ENCODE measurements at places on chromosomes 3 and 15.

DNA sequence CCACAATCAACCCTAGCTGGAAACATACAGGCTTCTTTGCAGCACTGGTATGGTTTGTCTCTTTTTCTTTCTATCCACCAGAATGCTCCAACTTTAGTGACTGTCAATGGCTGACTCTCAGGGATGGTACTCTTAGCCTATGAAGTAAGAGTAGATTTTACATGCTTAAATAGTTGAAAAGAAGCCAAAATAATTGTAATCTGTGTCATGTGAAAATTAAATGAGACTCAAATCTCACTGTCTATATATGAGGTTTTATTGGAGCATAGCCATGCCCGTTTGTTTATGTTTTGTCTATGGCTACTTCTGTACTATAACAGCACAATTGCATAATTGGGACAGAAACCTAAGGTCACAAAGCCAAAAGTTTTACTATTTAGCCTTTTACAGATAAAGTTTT lies 29.1 kb upstream of the PDZRN3 start:
- no peak for DNase-seq

GRCh38 chr3:193253986-193254660 lies 13.1 kb downstream of the PLAAT1 start:
- no peak for DNase-seq

DNA sequence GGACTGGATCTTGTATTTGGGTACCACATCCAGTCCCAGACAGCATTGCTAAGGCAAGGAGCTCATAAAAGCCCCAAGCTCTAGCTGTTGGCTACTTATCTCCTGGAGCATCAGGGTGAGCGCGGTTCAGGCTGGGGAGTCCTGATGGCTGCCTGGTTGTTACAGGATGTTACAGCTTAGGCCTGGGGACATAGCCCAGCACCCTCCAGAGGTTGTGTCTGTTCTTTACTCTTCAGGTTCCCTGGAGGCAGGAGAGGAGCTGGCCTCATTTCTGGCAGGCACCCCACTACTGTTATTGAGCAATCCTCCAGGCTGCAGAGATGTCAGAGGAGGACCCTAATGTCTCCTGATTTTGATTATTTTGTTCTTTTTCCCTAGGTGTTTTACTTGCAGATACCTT lies 26.6 kb downstream of the APBA2 start:
- DNase-seq, result no peak

GRCh38 chr3:37145611-37146010 lies 28.8 kb downstream of the LRRFIP2 start:
- DNase-seq, result no peak

- DNase-seq, result no peak
Observed at GRCh38 chr3:136428167-136428566, 178.0 kb downstream of the PCCB start.

DNA sequence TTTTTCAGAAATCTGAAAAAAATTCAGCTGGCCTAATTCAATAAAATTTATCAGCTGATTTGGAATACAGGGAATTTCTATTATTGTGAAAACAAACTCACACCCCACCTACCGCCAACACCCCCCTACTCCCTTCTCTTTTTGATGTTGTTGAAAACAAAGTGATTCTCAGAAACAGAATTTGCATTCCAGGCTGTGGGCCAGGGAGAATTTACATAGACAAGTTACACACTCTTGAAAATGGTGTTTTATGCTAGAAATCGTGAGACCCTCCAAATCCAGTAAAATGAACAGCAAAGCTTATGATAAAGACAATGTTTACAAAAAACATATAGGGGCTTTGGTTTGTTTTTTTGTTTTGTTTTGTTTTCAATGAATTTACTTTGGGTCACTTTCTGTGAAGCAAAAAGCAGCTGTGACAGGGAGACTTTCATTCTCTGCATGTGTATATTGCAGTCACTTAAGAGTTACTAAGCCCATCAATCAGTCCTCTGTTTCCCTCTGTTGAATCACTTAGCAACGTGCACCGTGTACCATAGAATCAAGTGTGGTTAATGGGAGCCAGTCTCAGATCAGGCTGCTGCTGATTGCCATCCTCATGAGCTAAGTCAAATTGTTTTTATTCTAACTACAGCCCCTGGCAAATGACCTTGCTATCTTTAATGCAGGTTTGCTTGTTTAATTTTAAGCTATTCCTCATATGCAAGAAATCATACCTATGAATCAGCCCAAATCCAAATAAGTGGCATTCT lies 159.8 kb downstream of the ALCAM start:
- no peak for DNase-seq

DNA sequence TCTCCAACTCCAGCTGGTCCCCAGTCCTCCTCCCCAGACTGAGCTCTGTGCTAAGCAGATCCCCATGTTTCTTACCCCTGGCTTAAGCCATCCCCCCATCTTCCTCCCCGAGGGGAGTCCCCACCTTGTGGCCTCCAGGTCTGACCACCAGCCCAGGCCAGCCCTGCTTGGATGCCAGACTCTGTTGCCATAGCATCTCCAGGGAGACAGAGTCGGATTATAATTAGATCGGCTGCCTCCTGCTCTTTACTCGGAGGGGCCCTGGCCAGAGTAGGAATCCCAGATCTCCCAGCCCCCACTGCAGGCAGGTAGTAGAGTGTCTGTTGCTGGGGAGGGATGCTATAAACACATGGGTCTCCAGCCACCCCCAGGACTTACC lies 2.4 kb downstream of the KLHDC8B start:
- DNase-seq, result no peak

DNA sequence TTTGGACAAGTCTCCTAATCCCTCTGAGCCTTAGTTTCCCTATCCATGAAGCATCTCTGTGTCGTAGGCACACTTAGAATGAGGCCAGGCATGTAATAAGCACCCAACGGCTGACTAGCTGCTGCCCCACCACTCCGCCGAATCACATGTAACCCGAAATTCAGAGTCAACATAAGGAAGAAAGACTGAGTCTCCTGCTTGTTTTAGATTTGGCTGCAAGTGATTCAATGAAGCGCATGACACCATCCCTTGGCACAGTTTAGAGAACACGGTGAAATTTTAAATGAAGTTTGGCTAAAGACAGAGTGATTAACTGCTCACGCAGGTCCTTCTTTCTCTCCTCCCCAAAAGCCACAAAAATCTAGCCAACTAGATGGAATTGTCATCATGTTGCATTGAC lies 279.2 kb downstream of the TLE3 start:
- no peak for DNase-seq

- DNase-seq, result no peak
Observed at GRCh38 chr3:111784001-111784400, 75.1 kb upstream of the PHLDB2 start.

DNA sequence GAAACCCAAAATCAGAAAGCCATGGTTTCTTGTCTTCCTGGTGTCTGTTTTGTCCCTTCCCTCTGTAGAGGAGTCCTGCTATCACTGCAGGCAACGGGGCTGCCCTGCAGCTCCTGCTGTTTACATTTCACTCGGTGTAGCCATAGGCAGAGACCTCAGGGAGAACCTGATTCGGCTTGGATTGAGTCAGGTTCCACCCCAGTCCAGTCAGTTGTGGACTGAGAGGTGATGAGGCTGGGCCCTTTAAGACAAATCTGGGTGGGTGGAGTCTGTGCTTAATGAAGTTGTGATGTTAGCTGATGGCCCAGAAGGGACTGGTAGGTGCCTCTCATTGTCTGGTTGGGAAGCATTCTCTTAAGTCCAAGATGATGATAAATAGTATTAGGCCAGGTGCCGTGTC lies 35.7 kb downstream of the FLNB start:
- no peak for DNase-seq

GRCh38 chr3:12904951-12905315 lies 63.6 kb upstream of the RPL32 start:
- DNase-seq, result no peak

DNA sequence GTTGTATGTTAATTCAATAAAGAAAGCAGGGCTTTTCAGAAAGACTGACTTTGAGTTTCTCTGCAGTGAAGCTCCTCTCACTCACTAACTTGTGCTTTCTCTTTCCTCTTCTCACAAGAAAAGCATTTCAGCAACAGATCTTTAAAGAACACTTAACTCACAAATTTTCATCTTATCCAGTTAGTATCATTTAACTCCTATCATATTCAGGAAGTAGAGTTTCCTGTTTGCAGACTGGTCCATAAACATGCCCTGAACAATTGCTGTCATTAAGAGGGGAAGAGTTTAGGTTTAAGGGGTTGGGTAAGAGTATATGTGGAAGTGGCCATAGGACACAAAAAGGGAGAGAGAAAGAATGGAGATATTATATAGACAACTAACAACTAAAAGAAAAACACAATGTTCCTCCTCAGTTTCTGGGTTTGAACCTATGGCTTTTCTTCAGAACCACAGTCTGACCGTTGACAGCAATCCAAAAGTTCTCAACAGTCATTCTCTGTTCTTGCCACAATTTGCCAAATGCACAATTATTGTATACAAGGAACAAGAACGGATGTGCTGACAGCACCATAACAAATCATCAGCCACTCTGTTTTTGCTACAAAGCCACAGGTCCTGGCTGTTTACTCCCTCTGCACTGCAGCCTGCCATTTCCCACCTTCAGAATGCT lies 63.9 kb downstream of the CHAC1 start:
- no peak for DNase-seq

GRCh38 chr3:108215871-108216270 lies 6.4 kb downstream of the IFT57 start:
- no peak for DNase-seq

DNA sequence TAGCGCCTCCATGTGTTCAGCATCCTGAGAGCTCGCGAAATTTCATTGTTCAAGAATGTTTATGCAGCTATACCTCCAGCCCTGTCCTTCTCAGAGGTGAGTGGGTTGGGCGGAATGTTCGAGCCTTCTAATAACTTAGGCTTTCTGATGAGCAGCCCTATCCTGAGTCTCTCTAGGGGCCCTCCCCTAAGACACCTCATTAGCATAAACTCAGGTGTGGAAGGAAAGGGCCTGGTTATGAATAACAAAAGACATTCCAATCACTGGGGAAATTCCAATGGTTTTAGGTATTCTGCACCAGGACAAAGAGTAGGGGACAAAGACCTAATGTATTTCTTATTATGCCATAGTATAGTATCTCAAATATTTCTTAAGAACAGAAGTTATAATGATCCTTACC lies 138.1 kb upstream of the PDZRN3 start:
- no peak for DNase-seq

DNA sequence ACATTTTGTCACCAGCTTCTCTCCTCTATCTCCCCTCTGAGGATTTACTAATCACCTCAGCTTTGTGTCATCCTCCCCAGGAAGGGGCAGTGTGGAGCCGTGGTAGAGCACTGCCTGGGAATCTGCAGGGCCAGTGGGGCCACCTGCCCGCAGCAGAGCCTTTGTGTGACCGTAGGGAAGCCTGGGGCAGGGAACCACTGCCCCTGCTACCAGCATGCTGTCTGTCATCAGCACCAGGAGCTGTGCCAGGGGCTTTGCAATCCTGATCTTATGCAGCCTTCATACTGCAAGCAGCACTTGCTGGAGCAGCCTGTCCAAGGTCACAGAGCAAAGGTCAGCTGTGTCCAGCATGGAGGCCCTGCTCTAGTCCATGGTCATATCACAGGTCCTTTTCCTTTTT lies 170.2 kb upstream of the IL12A start:
- no peak for DNase-seq

GRCh38 chr3:69683082-69683806 lies 56.0 kb upstream of the MITF start:
- DNase-seq, result no peak

DNA sequence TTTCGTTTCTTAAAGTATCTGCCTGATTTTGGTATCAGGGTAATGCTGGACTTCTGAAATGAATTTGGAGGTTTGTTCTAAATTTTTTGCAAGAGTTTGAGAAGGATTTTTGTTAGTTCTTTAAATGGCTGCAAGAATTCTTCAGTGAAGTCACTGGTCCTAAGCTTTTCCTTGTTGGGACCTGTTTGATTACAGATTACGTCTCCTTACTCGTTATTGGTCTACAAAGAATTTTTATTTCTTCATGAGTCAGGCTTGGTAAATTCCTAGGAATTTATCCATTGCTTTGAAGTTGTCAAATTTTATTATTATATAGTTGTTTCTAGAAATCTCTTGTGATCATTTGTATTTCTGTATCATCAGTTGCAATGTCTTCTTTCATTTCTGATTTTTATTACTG lies 196.0 kb downstream of the DPH6 start:
- DNase-seq, result no peak

- DNase-seq, result no peak
Observed at GRCh38 chr15:79172801-79173460, 82.4 kb upstream of the RASGRF1 start.

GRCh38 chr15:25800761-25801515 lies 62.2 kb downstream of the ATP10A start:
- no peak for DNase-seq

- peak; percentile 90 for DNase-seq
Observed at GRCh38 chr15:66504563-66505429, at the start of the genes RPL4 and ZWILCH. TSS of gene RPL4 (minus strand) at chr15:66504855. CDS start at chr15:66504790, 65 bp downstream. TSS of gene ZWILCH (plus strand) at chr15:66505326. CDS start at chr15:66505339, 13 bp downstream.

DNA sequence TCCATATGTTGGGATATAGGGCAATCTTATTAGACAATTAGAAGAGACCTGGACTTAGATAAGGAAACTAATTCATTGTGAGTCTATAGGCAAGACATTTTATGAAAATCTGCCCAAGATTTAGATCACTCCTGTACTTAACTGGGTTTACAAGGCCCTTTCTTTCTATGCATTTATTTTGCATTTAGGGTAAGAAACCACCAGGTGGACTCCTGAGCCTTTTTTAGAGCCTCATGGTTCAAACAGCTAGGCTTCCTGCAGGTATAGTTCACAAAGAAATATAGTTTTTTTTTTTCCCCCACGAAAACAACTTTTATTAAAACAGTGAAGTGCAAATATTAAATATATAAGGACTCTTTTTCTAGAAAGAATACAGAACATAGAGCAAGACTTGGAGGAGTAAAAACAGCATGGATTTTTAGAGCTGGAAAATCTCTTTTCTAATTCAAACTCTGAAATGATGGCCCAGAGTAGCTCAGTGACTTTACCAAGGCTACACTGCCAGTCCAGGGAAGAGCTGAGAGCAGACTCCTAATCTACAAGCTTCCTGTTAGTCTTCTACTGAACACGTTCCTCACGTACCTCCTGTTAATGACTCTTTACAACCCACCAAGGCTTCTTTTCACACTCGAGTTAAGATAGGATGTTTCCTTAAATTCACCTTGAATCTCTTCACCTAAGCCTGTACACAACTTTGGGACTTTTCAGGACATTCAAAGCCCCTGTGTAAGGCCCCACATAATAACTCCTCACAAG lies 400.9 kb upstream of the ATP11B start:
- DNase-seq, result no peak

GRCh38 chr15:76062286-76062685 lies 2.5 kb downstream of the TMEM266 start:
- DNase-seq, result no peak

DNA sequence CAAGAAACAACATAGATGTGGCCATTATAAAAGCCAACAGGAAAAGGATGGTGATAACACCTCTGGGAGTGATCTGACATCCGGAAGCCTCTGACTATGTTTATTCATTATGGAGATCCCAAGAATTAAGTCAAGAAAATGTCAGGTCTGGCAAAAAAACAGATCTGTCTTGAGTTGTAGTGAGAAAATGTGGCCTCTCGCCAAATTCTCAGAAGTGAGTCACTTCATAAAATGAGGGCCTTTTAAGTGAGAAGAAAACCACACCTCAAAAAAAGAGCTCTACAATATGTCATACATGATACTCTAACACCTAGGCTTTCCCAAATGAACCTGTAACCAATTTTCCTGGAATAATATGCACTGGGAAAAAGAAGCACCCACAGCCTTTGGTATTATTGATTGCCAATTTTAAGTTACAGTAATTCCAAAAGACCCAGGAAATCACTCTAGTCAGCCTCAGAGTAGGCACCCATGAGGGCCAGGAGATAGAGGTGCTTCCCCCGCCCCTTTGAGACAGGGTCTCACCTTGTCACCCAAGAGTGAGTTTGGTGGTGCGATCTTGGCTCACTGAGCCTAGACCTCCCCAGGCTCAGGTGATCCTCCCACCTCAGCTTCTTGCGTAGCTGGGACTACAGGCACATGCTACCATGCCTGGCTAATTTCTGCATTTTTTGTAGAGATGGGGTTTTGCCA lies 38.0 kb downstream of the CCR3 start:
- no peak for DNase-seq

Measured in GM06990 (cell line).